GM12892 (cell line): ENCODE measurements at places on chromosomes 3 and 15.

DNA sequence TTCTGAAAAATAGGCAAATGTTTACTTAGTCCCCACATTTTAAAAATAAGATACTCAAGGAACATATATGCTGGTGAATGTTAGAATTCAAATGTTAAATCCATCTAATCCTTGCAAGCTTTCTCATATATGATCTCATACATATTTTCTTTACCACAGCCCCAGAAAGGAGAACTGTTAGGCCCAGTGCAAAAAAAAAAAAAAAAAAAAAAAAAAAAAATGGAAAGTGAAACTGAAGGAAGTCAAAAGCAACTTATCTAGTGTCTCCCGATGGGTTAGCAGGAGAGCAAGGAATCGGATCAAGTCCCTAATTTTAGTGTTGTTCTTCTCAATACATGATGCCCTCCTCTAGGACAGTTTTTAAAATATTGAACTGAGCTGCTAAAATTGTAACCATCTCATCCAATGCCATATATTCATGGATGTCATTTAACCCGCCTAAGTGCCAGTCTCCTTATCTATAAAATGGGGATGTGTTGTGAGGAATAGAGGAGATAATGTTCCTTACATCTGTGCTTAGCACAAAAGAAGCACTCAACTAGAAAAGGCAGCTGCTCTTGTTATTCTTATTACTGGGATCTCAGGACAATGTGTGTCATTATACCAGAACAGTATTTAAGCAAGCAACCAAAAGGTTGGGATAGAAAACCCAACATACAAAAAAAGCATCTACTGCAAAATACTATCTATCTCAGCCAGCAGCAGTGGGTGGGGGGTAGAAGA, 279.7 kb downstream of the MAGI1 start:
- no peak for DNase-seq

GRCh38 chr3:49872801-49873281, 3.1 kb upstream of the CAMKV start:
- no peak for DNase-seq

GRCh38 chr3:171177553-171177952, 151.0 kb upstream of the SLC2A2 start:
- no peak for DNase-seq

GRCh38 chr3:134904776-134905646, 110.0 kb downstream of the EPHB1 start:
- DNase-seq, result no peak

DNA sequence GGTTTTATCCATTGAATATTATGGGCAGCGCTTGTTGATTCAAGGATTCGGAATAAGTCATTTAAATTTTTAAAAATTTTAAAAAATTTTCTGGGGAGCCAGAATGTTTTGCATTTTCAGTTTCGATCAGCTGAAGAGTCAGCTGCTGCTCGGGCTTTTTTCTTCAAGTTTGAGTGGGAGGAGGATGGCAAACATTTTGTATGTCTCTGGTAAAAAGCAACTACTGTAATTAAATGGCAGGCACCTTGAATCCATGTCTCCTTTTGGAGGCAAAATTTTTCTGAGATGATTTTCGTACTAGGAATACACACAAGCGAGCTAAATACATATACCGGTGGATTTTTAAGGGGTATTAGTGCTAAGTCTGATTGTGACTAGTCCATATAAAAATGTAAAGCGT, 612 bp downstream of the C3orf38 start:
- DNase-seq, result no peak

GRCh38 chr15:33243393-33243792, 48.9 kb upstream of the FMN1 start:
- no peak for DNase-seq

DNA sequence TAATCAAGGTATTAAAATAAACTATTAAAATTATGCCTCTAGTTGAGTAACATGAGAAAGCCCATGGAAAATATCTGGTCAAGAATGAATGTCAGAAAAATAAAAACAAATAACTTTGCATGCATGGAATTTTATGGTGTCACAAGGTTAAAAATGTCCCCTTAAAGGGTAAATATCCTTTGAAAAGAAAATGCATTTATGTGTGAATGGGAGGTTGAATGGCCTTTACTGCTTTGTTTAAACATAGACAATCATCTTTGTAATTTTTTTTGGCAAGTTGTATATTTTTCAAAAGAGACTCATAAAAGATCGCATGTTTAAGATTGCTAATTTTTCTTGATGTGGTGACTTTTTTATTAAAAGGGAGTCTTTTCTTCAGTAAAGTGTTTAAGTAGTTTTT, 564.2 kb downstream of the NR2F2 start:
- DNase-seq, result no peak

- no peak for DNase-seq
These were observed 103.2 kb downstream of the TBC1D5 start for GRCh38 chr3:17639257-17639656.
